ENCODE measurements at places on chromosomes 13 and 19.

GRCh38 chr13:29435125-29435911 lies 160.2 kb downstream of the SLC7A1 start:
- DNase-seq, result no peak

DNA sequence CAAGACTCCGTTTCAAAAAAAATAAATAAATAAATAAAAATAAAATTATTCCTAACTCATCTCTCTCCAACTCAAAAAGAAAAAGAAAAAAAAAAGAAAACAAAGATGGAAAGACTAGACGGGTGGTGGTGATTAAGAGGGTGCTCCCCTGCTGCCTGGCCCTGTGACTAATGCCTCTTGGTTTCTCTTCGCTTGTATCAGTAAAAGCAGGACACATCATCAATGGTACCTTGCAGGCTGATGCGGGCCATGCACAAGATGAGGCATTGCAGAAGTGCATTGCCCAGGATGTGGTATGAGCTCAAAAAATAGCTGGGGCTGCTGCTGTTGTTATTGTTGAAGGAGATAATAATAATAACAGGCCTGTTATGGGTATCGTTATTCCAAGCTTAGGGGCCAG lies 14.6 kb downstream of the ACER1 start:
- DNase-seq, result no peak

GRCh38 chr13:108594153-108594552 lies 35.3 kb upstream of the MYO16 start:
- no peak for DNase-seq

- DNase-seq, result no peak
These were observed 39.9 kb upstream of the VWA8 start for GRCh38 chr13:42000846-42001245.

- DNase-seq, result no peak
These were observed 65.3 kb downstream of the GPR12 start for GRCh38 chr13:26695360-26695705.

DNA sequence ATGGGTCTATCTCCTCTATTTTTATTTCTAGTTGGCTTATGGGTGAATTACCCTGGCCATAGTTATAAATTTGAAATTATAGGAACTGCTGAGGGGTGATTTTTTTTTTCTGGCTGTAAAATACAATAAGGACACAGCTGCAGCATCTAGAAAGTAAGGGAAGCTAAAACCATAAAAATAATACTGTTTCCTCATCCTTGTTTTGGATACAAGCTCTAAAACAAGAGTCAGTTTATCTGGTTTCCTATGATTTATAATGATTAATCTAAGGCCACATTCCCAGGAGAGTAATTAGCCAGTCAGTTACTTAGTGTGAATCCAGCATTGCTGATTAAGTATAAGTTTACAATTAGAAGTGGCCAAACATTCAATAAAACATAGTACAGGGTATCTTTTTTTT lies 219.1 kb upstream of the NBEA start:
- no peak for DNase-seq

GRCh38 chr19:47633517-47633916 lies 24.6 kb downstream of the BICRA start:
- no peak for DNase-seq

GRCh38 chr19:7602240-7602934 lies 6.7 kb downstream of the CAMSAP3 start:
- no peak for DNase-seq

- DNase-seq, result peak; percentile 72
These were observed 34.6 kb downstream of the COL4A2 start for GRCh38 chr13:110341445-110342244.

Data from inflammatory macrophage treated with lipopolysaccharide for 4 hours (primary cell).